Stimulated activated CD4-positive, alpha-beta T cell treated with anti-CD3 and anti-CD28 coated beads, Interleukin-15, amount 100 ng/mL, for 48 hours (primary cell): ENCODE measurements at places on chromosomes 12 and 14.

DNA sequence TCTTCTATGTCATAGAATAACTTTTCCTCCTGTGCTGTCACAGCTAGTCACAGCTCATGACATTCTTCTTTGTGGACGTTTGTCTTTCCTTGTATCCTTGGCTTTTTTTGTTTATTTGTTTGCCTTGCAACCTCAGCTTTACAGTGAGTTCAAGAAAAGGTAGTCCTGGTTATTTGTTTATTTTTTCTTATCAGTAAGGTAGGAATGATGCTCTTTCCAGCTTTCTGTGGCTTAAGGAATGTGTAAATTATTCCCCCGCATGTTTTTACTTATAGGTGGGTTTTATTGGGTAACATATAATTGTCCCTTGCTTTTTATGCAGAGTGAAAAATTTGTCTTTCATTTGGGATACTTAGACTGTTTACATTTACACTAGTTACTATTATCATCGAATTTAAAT, 1673.6 kb upstream of the FLRT2 start:
- DNase-seq, result no peak

DNA sequence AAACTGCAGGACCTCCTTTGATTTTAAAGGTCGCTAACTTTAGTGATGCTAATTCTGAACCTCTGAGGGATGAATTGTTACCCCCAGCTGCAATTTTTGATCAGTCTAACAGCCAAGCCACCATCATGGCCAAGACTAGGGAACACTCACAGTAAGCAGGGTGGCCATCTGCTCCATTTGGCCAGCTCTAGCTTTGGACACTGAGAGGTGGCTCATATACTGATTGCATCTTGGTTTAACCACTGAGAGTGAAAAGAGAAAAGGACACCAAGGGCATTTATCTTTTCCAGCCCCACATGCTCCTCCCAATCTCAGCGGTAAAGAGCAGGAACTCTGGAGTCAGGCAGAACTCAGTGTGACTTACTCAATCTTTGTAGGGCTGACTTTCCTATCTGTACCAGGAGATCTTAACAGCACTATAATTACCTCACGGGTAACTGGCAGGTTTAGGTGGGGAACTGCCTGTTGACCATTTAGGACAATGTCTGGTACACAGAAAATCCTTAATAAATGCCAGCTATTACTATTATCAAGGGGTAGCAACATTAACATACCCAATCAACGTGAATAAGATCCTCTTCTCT, 6.2 kb downstream of the LPCAT3 start:
- no peak for DNase-seq

DNA sequence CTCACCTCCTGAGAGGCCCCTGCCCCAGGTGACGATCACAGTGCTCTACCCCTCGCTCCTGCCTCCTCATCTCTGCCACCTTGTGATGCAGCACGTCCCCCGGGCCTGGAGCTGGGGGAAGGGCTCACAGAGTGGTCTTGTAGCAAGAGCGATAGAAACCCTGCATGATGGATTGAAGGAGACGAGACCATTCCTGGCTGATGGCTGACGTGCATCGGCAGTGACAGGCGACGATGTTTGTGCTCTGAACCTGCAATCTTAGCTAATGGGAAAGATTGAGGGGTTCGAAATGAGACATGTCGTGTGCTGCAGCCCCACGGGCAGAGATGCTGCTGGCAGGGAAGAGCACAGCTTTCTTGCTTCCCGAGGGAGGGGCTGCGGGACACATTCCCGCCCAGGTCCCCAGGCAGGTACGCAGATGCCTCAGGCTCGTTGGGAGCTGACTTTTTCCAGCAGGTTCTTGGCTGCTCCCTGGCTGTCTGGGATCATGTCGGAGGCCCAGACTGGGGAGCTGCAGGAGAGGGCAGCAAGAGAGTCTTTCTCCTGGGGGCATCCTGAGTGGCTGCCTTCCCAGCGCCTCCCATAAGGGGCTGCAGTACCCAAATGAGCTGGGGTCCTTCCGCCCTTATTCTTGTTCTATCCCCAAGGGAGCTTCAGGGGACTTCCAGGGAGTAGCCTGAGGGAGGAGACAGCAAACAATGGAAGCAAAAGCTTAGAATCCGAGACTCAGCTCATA, 38.7 kb upstream of the GPATCH2L start:
- DNase-seq, result no peak

GRCh38 chr12:105852496-105852895, 286.3 kb downstream of the NUAK1 start:
- DNase-seq, result no peak

GRCh38 chr12:103181366-103182152, 224.1 kb downstream of the ASCL1 start:
- no peak for DNase-seq

GRCh38 chr14:53265025-53265424, 111.9 kb upstream of the DDHD1 start:
- no peak for DNase-seq

DNA sequence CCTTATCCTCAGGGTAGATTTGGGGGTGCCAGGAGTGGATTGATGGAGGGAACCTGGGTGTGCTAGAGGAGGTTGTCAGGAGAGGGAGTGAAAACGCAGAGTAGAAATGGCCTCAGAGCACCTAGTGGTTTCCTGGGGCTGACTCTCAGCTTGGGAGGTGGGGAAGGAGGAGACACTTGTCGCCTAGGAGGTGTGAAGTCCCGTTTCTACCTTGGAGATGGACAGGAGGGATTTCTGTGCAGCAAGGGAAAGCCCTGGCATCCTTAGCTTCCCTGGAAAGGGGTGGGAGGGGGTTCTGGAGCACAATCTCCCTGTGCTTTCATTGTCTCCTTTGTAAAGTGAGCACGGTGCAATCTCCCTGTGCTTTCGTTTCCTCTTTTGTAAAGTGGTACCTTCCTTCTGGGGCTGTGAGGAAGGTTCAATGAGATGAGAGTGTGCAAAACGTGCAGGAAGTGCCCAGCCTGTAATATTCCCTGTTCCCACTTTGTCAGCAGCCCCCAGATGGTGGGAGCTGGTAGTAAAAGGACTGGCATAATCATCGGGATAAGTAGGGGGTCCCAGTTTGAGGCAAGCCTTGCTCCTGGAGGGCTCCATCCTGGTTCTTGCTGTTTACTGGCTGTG, 1.6 kb downstream of the OAS3 start:
- no peak for DNase-seq

- no peak for DNase-seq
Measured at GRCh38 chr14:76292561-76292960, 83.4 kb upstream of the ESRRB start.

DNA sequence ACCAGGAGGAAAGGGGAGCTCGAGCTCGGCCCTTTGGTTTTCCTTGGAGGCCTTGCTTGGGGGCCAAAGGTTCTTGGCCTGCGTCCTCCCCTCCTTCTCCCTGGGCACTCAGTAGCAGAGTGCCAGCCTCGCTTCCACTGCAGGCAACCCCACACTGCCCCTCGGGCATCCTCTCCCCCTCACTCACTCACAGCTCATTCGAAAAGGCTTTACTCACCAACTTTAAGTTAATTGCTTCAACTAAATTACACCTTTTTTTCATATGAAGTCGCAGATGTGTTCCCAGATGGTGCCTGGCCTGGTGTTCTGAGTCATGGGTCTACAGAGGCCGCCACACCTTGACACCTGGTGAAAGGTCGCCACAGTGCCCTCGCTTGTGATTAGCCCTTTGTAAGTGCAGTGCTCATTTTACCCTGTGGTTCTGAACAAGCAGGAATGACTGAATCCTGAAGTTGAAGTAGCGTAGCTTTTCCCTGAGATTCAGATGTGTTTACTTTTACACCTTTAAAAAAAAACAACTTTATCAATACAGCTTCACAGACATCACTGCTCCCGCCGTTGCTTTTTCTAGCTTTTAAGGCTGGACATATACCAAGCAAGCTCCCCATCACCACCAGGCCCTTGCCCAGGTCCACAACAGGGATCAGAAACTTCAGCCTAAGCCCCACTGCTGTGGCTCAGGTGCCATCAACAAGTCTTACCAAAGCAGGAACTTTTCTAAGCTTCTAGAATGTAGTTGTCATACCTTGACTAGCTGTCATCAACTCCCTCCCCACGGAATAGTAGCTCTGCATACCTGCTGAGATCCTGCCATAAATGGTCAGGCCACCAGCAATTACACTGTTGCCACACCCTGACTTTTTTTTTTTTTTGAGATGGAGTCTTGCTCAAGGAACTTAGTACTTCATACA, 20.3 kb upstream of the ADIPOR2 start:
- DNase-seq, result no peak

DNA sequence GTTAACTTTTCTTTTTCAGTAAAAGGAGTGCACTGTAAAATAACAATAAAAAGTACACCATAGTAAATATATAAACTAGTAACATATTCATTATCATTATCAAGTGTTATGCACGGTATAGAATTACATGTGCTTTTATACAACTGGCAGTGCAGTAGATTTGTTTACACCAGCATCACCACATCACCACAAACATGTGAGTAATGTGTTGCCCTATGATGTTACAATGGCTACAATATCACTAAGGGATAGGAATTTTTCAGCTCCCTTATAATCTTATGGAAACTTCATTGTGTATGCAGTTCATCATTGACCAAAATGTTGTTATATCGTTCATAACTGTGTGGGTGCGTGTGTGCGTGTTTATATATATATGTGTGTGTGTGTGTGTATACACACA, 23.5 kb upstream of the NEDD1 start:
- DNase-seq, result no peak

DNA sequence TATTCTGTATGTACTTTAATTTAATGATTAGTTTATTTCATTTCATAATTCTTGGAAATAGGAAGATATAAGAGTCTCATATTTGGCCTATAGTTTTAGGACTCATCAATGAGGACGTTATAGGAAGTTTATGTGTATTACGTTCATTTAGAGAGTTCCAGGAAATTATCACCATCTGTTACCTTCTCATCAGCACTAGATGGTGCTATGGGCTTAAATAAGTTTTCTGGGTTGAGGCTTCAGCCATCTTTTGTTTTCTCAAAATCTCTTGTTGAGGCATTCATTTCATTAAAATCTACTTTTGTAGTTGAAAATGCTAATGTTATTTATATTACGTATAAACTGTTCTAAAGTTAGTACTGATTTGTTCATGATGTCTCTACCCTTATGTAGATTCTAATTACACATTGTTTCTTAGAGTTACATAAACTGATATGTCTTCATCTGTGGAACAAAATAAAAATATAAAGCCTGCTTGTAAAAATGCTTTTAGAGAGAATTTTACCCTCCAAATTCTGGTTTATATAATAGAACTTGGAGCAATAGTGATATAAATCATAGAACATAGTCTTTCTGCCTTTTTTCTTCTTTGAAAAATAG, 89.2 kb downstream of the CFAP54 start:
- no peak for DNase-seq

- no peak for DNase-seq
Measured at GRCh38 chr14:32367516-32367915, 38.4 kb downstream of the AKAP6 start.

- peak; percentile 3 for DNase-seq
Measured at GRCh38 chr12:11621797-11622423, 27.6 kb upstream of the ETV6 start.

GRCh38 chr12:119870457-119870856, 6.7 kb downstream of the CIT start:
- DNase-seq, result no peak

DNA sequence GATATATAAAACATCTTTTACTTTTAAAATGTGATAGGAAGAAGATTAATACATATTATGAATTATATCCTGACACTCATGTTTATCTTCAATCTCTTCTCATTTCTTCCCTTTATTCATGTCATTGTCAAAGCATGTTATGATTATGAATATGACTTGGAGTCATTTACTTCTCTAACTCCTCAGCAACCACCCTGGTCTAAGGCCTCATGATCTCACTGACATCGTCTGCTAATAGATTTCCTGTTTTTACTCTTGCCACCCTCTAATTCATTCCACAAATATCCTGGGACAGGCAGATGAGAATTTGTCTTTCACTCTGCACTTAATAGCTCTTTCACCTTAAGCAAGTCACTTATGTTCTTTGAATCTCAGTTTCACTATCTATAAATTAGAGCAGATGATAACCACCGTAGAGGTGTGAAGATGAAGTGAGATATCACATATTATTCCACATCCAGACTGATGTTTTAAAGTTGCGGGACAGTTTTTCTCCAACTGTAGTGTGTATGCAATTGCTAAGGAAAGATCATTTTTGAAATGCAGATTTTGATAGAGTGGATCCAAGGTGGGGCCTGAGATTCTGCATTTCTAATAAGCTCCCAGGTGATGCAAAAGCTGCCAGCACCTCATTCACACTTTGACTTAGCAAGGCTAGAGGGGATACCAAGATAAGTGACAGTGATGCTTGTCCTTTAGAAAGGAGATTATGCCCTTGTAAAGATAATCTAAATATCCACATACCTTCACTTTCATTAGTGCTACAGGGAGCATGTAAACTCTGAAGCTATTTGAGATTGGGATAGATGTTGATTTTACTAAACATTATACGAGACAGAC, 3.3 kb upstream of the IAPP start:
- no peak for DNase-seq

DNA sequence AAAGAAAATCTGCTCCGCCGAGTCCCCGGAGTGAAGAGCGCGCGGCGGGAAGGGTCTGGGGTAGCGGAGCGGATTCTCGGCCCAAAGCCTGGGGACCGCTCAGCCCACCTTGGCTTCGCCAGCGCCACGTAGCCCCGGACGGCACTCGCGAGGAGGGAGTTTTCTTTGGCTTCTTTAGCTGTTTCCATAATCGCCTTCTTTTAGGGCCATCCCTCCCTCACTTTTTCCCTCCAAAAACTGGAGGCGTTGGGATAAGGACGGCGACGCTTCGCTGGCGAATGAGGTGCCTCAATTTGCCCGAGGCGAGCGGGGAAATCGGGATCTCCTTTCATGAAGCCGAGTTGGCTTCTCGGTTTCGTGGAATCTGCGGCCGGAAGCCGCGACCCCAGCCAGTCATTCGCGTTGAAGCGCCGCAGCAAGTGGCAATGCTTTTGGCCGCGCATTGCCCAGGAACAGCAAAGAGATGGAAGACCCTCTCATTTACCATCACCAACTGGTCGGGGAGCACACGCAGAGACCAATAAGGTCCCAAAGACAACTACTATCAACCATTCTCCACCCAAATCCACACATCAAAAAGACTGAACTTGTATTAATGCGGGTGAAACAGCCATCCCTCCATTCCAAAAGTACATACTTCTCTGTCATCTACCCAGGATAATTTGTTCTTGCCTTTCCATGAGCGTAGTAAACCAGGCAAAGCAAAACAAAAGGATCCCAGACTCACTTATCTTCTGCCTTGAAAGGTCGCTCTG, 8.4 kb upstream of the SIX1 start:
- no peak for DNase-seq

DNA sequence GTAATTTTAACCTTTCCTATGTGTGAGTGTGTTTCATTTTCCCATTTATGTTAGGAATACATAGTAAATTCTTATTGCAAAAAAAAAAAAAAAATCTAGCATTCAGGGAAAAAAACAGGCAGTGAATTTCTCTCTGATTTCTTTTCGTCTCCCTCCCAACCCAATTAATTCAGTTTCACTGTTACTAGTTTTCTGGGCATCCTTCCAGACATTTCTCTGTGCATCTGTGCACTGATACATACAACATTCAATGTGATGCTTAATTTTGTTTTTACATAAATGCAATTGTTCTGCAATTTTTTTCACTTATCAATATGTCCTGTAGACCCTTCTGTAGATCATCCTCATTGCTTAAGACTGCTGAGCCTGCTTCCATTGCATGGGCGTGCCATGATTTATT, 694.3 kb upstream of the TBX3 start:
- no peak for DNase-seq

- no peak for DNase-seq
Measured at GRCh38 chr14:103723748-103724081, 8.1 kb downstream of the ZFYVE21 start.
